NCI-H1048 (cell line): ENCODE measurements at places on chromosomes 5 and 9.

GRCh38 chr5:32107291-32107690, 66.8 kb downstream of the GOLPH3 start:
- no peak for DNase-seq

DNA sequence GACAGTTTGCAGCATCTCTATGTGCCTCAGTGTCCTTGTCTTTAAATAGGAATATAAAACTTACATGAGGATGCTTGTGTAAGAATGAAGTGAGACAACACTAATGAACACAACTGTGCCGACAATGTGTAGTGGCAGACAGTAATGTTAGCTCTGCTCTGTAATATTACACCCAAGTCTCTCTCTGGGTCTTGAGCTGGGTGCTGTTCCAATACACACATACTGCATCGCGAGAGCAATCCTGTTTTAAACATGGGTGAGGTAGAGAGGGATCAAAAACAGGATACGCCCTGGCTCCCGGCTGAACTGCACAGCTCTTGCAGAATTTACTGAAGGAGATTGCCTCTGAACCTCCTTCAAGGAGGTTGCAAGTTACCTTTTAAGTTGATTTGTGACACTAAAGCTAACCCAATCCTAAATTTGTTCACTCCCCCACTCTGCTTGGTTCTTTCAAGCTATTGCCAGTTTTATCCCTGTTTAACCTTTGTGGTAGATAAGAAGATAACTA, 155.2 kb upstream of the ISL1 start:
- no peak for DNase-seq

DNA sequence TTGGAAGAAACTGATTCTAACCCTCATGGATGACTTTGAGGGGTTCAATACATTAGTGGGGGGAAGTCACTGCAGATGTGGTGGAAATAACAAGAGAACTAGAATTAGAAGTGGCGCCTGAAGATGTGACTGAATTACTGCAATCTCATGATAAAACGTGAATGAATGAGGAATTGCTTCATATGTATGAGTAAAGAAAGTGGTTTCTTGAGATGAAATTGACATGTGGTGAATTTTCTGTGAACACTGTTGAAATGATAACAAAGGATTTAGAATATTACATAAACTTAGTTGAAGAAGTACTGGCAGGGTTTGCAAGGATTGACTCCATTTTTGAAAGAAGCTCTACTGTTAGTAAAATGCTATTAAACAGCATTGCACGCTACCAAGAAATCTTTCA, 113.0 kb downstream of the UGCG start:
- no peak for DNase-seq

DNA sequence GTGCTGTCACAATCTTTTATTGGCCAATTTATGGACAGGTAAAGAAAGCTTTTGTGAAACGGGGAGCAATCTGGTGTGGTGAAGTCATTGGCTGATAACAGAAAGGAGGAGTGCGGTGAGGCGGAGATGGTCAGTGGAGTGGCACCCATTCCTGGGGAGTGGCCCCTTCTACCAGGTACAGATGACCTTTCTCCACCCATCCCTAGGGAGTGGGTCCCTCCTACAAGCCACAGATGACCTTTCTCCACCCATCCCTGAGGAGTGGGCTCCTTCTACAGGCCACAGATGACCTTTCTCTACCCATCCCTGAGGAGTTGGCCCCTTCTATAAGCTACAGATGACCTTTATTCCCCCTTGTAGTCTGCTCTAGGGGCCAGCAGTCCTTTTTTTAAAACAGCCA, 267.6 kb upstream of the IRX2 start:
- no peak for DNase-seq

DNA sequence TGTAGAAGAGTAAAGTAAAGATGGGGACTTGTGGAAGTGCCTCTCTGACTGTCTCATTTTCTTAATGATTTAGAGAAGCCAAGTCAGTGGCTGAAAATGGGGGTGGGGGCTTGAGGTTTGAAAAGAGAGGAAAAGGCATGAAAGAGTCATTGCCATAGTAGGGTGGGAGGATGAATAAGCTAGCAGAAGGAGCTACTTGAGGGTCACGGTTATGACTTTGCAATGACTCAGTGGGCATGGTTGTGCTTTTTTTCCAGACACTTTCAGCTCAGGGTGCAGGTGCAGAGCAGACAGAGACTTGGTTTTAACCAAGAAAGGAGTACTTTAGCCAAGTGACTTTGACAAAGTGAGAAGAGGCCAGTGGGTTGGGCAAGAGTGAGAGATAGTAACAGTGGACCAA, 117.8 kb downstream of the PTTG1 start:
- DNase-seq: no peak

GRCh38 chr9:103261951-103262350, 266.8 kb downstream of the CYLC2 start:
- DNase-seq: no peak

GRCh38 chr5:151775025-151775606, 3.4 kb downstream of the G3BP1 start:
- DNase-seq: no peak

GRCh38 chr5:64147849-64148441, 17.7 kb upstream of the RNF180 start:
- no peak for DNase-seq

DNA sequence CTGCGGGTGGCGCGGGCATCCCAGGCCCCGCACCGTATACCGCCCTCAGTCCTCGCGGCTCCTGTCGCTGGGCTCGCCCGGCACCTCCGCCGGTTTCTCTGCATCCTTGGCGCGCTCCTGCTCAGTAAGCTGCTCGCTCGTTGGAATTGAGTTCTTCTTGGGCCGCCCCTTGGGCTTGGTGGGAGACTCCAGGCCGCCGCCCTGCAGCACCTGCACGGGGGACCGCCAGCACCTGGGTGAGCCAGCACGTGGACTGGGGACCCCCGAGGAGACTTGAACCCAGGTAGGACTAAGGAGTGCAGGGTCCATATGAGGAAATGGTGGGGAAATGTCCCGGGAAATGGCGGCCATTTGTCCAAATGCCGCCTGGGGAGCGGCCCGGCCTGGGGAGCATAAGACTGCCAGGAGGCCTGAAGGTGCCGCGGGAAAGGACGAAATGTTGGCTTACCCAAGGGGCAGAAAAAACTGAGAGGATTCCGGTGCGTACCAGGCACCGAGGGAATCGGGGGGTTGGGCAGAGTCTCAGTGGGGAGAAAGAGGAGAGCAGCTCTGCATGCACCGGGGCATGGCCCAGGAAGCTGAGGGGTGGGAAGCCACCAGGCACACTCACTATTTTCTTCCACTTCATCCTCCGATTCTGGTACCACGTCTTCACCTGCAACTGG, 2.9 kb downstream of the BARX1 start:
- no peak for DNase-seq

- no peak for DNase-seq
Observed at GRCh38 chr5:16000056-16000455, 179.5 kb downstream of the MARCHF11 start.

GRCh38 chr9:131227112-131227958, 49.0 kb downstream of the FAM78A start:
- no peak for DNase-seq

DNA sequence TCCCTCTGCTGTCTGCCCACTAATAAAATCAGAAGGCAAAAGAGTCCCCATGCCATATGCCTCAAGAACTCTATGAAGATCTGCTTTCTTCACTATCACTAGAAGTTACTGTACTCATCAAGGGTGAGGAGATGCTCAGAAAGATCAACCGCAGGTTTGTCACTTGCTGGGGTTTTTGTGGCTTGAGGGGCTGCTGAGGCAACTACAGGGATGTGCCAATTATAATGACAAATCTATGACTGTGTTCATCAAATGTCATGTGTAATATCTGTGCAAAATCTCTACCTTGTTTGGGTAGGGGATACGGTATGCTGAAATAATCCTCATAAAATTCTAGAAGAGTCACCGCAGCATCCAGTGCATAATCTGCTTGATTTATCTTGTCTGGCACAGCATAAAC, 13.0 kb downstream of the ERAP1 start:
- no peak for DNase-seq

- no peak for DNase-seq
Observed at GRCh38 chr9:112061152-112061740, 113.9 kb downstream of the SUSD1 start.

- no peak for DNase-seq
Observed at GRCh38 chr9:6598249-6598725, 47.2 kb downstream of the GLDC start.
